ENCODE measurements at places on chromosomes 1 and 21.

DNA sequence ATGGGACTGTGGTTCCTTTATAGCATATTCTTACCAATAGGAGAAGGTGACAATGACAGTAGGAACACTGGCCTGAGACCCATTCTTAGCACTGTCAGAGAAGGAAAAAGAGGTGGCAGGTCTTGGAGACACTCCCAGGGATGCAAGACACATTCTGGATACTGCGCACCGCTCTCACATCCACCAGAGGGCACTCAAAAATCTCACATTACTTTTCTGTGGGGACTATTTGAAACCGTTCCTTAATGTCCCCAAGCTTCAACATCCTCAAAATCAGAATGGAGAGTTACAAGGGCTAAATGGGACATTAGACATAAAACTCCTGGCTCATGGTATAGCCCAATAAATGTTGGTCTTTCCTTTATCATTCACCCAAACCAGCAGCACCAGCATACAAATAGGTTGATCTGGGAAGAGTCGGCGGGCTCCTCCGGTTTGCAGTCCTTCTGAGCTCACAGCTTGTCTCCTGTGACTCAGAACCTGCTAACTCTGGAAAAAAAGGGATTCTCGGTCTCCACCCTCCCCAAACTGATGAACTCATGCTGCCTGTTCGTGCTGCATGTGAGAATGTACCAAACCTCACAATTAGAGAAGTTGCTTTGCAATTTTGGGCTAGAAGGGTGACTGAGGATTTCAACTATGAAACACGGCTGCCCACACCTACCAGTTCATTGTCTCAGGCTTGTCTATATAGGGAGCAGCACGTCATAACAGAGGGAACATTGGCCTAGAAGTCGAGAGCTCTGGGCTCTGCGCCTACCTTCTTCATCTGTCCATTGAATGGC lies 40.2 kb downstream of the IL12RB2 start:
- peak; percentile 37 for DNase-seq

GRCh38 chr1:11790880-11791715 lies 14.7 kb downstream of the MTHFR start:
- peak; percentile 59 for DNase-seq

DNA sequence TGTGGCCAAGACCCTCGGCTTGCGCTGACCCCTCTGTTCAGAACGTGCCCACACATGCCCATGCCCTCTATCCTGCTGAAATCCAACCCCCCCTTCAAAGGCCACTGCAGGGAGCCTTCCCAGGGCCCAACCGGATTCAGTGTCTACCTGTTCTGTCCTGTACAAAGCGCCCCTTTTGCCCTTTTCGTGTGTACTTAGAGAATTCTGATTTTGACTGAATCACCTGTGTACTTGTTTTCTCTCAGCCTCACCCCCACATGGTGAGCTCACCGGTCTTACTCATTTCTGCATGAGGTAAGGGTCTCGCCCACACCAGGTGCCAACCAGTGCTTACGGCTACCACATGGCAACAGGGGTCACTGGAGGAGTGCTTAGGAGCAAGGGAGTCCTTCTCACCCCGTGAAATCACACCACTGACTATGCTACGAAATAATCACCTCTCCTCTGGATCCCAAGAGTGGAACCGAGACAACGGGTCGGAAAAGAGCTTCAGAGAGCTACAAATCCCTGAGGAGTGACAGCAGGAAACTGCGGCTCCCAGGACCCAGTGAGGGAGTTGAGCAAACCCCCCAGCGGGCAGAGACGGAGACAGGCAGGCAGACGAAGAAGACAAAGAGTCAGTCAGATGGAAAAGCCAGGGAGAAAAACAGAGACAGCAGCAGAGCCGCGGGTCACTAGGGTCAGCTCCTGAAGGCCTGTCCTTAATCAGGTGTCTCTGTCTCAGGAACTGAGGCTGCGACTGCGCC lies 2.1 kb upstream of the S100A2 start:
- DNase-seq: peak; percentile 94

DNA sequence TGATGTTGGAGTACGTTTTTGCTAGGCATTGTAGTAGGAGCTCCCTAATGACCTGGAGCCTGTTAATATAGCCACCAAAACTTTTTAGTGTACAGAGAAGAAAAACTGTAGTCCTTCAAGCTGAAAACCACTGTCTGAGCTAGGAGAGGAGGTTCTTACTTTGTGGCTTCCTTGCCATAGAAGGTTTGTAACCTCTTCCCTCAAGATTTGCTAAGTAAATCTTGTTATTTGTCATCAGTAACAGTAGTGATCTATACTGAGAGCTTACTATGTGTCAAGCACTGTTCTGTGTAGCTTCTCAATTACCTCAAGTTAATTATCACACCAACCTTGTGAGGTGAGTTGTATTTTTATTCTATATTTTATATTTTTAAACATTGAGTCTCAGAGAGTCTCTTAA lies 21.2 kb upstream of the LRRC8C start:
- no peak for DNase-seq

DNA sequence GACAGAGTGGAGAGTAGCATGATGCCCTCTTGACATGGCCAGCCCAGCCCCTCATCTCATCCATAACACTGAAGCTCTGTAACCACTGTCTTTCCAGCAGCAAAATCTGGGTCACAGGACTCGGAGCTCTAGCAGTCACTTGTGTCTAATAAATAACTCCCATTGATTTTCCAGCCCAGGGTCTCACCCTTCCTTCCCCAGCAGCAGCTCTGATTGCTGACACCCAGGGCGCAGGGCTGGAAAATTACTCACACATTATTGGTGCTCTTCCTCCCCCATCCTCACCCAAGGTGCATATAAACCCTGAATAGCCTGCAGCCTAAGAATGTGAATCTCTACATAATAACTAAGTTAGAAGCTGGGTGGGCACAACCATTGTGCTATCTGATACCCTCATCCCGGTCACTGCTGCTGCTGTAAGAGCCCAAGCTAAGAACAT lies 21.1 kb upstream of the OR10J5 start:
- DNase-seq: no peak

DNA sequence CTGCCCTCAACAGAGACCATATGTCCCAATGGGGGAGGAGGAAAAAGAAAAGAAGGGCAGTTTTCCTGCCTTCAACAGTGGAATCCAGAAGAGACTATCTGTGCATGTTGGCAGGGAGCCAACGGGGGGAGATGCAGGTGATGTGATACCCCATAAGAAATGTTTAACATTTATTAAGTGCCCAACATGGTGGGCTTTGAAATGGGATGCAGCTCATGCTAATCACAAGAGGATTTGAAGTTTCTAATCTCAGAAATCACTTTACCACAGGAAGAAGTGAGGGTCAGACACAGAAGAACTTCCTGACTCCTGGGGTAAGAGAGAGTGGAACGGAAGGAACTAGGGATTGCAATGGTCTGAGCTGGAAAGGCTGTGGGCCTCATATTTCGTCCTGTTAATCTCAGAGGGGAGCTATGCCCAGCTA lies 16.2 kb downstream of the CSRP1 start:
- DNase-seq: no peak

GRCh38 chr1:25474439-25475047 lies 43.8 kb downstream of the MACO1 start:
- no peak for DNase-seq

DNA sequence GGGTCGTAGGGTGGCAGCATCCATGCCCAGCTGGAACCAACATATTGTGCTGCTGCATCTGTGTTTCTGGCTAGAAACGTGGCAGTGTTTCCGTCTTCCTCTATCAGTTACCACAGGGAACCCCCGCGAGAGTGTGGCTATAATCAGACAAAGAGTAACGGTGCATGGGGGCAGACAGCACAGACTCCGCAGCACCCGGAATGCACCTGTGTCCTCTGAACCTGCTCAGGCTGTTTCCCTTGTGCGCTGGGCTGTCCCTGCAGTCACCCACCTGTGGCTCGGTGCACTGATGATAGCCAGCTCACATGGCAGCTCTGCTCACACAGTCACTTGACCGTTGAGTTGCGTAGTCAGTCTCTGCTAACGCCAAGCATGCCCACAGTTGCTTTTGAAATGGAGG lies 11.4 kb upstream of the PCBP3 start:
- DNase-seq: no peak

DNA sequence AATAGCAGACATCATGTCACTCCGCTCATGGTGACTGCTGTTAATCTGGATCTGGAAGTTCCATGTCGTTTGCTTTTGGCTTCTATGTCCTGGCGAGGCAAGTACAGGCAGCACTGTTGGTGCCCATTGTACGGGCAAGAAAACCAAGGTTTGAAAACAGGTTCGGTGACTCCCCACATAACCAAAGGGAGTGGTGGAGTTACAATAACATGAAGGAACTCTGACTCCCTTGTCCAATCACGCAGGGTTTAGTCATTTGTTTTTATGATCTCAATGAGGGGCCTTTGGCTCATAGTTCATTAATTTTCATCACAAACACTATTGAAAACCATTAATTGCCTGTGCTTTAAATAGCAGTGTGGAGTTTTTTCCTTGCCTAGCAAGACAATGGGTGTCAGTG lies 82.9 kb upstream of the SSX2IP start:
- no peak for DNase-seq

DNA sequence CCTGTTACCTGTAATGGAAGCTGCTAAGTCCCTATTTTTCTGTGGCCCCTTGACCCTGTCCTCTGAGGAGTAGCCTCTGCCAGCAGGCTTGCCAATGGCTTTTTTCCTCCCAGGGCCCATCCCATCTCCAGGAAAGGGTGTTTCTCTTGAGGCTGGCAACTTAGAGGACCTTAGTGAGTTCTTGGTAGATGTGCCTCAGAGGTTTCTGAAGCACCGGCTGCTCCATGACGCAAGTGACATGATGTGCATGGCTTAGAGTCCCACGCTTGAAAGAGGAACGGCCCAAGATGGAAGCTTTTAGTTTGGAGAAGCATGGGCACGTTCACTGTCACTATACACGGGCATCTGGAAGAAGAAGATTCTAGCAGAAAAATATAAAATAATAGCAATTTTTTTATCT lies 63.0 kb downstream of the TGFB2 start:
- DNase-seq: no peak

GRCh38 chr1:89719502-89720306 lies 86.8 kb downstream of the LRRC8C start:
- no peak for DNase-seq

GRCh38 chr1:81034291-81034690 lies 766.4 kb upstream of the ADGRL2 start:
- no peak for DNase-seq

- DNase-seq: no peak
Measured at GRCh38 chr1:203777596-203777995, 12.6 kb downstream of the LAX1 start.

DNA sequence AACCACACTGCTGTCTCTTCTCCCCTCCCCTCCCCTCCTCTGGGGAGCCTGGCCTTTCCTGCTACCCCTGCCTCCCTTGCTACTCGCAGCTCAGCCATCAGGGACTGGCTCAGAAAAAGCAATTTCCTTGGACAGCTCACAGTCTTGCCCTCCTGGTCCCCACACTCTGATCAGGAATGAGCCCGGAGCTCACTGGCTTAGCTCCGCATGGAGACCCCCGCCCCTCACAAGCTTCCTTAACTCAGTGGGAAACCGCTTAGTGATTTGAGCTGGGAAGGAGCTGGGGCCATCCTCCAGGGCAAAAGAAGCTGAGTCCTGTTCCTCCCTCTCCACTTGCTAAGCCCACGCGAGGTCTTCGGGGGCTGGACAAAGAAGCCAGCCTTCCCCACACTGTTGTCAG lies 70.3 kb upstream of the ACTL8 start:
- DNase-seq: no peak

GRCh38 chr1:181872562-181872961 lies 188.9 kb downstream of the ZNF648 start:
- no peak for DNase-seq

DNA sequence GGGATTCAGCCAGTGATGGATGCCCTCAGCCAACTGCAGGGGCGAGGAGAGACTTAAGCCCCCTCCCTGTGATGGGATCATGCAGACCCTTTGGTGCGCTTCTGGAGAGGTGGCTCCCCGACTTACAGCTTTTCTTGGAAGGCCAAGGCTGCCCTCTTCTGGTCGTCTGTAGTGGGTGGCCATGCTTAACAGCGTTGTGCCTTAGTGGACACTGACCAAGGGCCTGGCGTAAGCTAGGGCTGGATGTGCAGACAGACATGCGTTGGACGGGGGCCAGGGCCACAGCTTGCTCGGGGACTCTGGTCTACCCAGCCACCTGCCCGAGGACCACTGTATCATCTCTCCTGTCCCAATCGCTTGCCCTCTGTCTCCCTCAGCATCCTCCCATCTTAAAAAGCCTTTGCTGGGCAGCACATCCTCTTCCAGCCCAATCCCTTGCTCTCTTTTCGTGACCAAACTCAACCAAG lies 5.5 kb downstream of the AZIN2 start:
- peak; percentile 68 for DNase-seq

GRCh38 chr1:14790982-14791381 lies 192.5 kb downstream of the KAZN start:
- DNase-seq: no peak

DNA sequence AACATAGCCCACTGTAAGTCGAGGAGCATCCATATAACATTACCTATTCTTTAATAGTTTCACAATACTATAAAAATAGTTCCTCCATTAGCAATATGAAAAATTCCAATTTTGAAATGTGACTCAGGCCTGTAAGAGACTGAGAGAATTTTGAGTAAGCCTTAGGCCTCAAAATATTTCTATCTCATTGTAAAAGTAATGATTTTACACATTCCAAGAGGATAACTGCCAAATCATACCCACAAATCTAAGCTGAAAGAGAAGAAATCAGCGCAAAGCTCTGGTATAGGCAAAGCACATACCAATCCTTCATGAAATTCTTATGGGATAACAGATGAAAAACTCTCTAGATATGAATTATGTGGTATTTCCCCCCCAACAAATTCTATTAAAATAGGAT lies 144.1 kb downstream of the CDC42BPA start:
- DNase-seq: no peak

DNA sequence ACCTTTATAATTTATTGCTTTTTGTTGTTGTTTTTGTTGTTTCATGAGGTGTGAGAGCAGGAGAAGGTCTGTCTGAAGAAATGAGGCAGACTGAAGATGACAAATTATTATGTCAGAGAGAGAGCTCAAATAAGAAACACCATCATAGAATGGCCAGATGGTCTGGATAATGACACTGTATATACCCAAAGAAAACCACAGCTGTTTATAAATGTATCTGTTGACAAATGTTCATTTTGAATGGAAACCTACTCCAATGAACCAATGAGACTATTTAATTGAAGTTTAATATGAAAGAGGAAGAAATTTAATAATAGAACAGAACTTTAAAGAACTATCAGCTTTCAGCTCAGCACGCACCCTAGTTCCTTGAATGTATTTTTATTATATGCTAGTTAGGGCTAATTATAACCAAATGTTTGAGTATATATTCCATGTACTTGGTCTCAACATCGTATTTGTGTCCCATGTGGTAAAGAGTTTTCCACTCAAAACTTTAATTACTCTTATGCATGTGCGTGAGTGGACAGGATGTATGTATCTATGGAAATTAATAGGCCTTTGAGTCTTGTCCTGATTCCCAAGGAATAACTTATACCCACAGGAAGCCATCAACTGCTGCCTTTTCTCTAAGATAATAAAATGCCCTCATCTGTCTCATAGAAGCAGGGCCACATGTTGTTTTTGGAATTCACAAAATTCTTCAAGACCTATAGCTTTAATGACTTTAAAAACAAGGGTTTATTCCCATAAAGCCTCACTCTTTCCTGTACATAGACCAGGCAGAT lies 202.7 kb downstream of the KCNK2 start:
- DNase-seq: no peak
